ENCODE measurements at places on chromosomes 7 and 10.

DNA sequence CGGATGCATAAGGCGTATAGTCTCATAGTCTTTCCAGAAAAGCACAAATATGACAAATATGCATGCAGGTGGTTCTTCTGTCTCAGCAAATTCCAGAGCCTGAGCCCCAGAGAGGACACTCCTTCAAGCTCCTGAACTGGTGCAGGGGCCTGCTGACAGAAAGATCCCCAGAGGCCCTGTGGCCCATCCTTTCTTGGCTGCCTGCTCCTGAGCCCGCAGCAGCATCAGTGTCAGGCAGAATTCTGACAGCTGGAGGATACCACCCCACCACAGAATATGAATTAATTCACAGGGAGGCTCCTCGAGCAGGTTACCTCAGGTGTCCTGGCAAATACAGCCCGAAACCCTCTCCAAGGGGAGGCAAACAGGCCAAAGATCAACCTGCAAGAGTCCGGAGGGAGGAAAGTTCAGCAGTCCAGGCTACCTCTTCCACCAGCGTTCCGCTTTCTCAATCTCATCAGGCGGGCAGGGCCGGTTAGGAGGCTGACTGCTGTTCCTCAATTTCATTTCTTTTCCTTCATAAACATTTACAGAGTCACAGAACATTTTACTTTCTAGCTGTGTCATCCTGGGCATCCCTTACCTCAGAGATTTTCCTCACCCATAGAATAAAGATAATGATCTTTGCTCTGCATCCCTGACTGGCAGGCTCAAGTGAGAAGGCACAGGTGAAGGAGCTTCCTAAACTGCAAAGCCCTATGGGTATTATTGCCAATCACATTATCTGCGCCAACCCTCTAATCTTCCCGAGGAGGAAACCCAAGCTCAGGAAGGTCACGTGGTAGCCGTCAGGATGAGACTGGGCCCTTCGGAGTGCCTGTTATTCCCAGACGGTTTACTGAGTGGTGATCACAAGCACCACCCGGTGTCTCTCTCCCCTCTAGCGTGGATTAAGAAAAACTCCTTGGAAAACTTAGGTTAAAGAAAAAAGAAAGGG lies 1.4 kb downstream of the DNAJB12 start:
- no peak for DNase-seq

GRCh38 chr10:27145937-27146336 lies 8.2 kb downstream of the YME1L1 start:
- no peak for DNase-seq

GRCh38 chr7:28180364-28181147 lies at the start of gene JAZF1:
TSS of gene JAZF1 (minus strand) at chr7:28180795.
- peak; percentile 19 for DNase-seq

DNA sequence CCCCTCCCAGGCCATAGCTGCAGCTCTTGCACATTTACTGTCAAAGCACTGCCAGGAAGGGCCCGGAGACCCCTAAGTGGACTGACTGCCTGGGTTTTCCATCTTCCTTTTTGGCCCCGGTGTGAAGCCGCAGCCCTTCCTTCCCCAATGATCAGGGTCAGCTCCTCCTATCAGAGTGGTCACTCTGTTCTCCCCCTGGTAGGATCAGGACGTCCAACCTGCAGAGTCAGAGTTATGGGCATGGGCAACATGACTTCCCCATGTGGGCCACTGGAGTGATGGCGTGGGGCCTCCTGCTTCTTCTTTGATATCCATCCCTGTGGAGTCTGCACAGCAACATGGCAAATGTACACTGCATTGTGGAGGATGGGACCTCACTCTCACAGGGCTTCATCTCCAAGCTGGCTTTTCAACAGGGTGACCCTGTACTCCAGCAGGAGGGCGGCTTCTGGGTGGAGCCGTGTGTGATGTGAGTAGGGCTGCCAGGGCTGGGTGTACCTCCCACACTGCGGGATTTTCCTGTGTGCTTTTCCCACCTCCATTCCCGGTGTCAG lies 6.4 kb upstream of the RAMP3 start:
- no peak for DNase-seq

DNA sequence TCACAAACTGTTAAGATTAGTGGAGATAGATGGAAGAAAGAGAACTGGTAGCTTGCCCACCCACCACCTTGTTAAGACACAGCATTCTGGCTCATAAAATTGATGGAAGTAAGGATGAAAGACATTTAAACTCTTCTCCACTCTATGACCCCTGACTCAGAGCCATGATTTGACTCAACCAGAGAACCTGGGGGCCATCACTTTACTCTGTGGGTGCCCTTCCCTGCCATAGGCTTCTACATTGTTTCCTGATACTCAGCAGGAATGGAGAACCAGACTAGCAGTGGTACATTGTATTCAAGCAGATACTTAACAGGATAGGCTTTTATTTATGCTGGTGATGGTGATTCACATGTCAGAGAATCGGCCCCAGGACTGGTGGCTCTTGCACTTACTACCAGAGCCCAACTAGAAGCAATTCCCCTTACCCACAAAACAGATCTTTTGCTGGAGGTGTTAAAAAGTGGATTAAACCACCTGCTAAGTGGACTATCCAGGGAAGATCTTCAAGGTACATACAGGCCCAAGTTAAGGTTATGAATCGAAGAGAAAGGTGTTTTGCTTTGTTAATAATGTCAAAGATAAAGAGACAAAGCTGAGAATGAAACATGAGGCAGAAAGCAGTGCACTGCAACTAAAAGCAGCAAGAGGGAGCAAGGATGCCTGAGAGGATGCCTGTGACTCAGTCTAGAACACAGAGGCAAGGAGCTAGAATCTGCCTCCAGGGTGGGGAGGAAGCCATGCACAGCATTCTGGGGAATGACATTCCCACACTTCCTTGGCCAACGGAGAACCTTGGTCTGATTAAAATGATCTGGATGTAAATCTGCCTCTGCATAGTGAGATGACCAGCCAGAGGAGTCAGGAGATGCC lies 36.0 kb upstream of the GLI3 start:
- no peak for DNase-seq

- DNase-seq, result no peak
These were observed 76.0 kb downstream of the ITGB1 start for GRCh38 chr10:32882076-32882475.

- no peak for DNase-seq
These were observed 44.6 kb downstream of the PHTF2 start for GRCh38 chr7:77843194-77843593.
